ENCODE measurements at places on chromosomes 3 and 15. TPM values are rescaled to one million over a fixed set of nuclear protein-coding genes. Genes with fewer than 3 reads are reported as not detected.

CCDC33 gene
- total RNA-seq = 4.2 TPM

IL17RD gene
- total RNA-seq = 27.5 TPM

CAMK2N2 gene
- total RNA-seq = 0.16 TPM

SLC51A gene
- not detected for total RNA-seq

CCDC71 gene
- 28.7 TPM for total RNA-seq

LRRC31 gene
- total RNA-seq = not detected

TUSC7 gene
- total RNA-seq = not detected

FSD2 gene
- total RNA-seq = not detected

FBXL2 gene
- total RNA-seq = 25.6 TPM

TNNC1 gene
- 4.6 TPM for total RNA-seq

SLC9C1 gene
- 0.69 TPM for total RNA-seq

FES gene
- 29.4 TPM for total RNA-seq

All from mesothelial cell of epicardium (in vitro differentiated cells).